ENCODE measurements at places on chromosomes 5 and 9. TPM values are rescaled to one million over a fixed set of nuclear protein-coding genes. Genes with fewer than 3 reads are reported as not detected.

The IL9 gene
- not detected for total RNA-seq

The FCN2 gene
- total RNA-seq = not detected

- DNase-seq = no peak
Measured at GRCh38 chr9:20838218-20838617, 154.2 kb downstream of the FOCAD start.

DNA sequence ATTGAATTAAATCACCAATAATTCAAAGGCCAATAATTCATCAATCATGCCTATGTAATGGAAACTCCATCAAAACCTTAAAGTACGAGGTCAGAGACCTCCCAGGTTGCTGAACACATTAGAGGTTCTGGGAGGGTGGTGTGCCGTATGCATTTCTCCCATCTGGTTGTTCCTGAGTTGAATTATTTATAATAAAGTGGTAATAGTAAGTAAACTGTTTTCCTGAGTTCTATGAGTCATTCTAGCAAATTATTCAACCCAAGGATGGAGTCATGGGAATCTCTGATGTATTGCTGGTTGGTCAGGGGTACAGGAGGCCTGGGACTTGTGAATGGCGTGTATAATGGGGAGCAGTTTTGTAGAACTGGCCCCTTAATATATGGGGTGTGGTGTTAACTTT is 191.7 kb downstream of the CARTPT start:
- DNase-seq = no peak

- DNase-seq = no peak
Measured at GRCh38 chr9:121618504-121618903, 32.9 kb upstream of the DAB2IP start.

- no peak for DNase-seq
Measured at GRCh38 chr5:86461169-86461956, 156.4 kb upstream of the COX7C start.

DNA sequence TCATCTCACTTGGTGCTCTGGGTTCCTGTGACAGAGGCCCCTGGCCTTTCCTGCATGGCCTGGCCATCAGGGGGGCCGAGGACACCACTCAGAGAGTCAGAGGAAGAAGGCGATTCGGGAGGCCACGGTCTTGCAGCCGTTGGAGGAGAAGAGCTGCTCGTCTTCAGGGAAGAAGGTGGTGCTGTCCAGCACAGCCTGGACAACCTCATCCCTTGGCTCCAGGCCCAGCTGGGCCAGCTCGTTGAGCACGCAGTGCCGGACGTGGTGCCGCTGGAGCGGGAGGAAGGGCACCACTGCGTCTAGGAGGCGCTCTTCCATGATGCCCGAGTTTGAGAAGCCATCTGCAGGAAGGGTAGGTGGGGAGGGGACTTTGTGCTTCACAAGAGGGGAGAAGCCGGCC is 3.2 kb downstream of the TOR2A start:
- no peak for DNase-seq
